ENCODE measurements at places on chromosomes 4 and X.

GRCh38 chr4:1802151-1802715 lies 9.1 kb downstream of the FGFR3 start:
- DNase-seq = no peak

DNA sequence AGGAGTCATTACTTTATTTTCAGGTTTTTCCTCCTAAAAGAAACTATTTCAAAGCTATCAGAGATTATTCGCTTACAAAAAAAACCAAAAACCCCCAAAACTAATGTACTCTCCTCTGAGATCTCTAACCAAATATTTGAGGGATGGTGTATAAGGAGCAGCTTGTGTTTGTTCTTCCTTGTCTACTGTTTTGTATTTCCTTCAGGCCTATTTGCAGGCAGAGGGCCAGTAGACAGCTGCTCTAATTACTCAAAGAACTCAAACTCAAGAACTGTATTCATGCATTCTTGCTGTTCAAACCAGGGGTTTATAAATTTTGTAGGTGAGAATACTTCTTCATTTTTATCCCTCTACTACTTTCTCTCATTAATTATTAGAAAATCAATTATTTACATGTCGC lies 51.3 kb downstream of the SH3RF1 start:
- DNase-seq = no peak

- DNase-seq = no peak
Observed at GRCh38 chr4:138330531-138330930, 88.4 kb upstream of the SLC7A11 start.

- no peak for DNase-seq
Observed at GRCh38 chr4:40289366-40290188, 45.6 kb upstream of the CHRNA9 start.

DNA sequence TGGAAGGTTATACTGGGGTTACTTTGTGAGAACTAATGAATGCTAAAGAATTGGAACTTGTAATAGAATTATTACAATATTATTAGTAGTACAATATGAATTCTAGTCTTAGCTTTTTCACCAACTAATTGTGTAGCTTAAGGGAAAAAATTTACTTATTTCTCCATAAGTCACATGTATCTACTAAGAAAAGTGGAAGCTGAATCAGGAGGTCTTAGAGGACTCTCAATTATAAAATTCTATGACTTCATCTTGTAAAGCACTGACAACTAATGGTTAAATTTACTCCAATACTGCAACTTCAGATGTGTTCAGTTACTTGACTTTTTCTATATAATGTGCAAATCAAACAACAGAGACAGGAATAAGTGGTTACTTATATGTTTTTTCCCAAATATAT lies 899 bp upstream of the TMPRSS11D start:
- DNase-seq = no peak

GRCh38 chr4:27008679-27009078 lies 148.0 kb downstream of the STIM2 start:
- DNase-seq = no peak

DNA sequence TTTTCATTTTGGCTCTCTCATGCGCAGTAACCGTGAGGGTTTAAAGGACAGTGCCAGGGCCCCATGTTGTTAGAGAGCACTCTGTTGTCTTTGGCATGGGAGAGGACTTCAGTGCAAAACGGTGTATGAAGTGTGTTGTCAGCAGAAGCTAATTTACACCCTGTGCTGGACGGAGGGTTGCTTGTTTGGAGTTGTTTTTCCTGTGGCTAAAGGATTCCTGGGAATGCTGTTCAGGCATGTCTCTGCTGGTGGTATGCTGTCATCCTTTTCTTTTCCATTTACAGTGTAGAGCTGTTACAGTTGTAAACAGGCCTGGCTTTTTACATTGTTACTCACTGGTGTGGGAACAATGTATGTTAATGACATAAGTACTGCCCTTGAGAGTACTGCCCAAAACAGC lies 206.3 kb downstream of the CBR4 start:
- no peak for DNase-seq

- DNase-seq = no peak
Observed at GRCh38 chr4:86554646-86555045, 39.5 kb upstream of the PTPN13 start.

- DNase-seq = no peak
Observed at GRCh38 chrX:63426519-63426918, 75.4 kb upstream of the SPIN4 start.

DNA sequence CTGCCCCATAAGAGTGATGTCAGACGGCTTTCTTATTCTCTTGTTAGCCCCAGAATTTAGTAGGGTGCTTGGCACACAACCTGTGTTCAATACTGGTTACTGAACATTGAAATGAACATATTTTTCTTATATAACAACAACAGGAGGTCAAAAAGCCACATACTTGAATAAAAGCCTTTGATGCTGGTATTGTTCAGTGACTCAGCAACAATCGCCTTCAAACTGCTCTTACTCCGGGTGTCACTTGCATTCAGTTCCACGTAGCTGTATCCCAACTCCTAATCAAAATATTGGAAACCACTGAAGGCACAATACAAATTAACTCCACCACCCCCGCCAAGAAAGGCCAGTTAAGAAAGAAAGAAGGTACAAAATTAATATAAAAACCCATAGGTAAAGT lies 61.5 kb downstream of the RFC1 start:
- DNase-seq = no peak

DNA sequence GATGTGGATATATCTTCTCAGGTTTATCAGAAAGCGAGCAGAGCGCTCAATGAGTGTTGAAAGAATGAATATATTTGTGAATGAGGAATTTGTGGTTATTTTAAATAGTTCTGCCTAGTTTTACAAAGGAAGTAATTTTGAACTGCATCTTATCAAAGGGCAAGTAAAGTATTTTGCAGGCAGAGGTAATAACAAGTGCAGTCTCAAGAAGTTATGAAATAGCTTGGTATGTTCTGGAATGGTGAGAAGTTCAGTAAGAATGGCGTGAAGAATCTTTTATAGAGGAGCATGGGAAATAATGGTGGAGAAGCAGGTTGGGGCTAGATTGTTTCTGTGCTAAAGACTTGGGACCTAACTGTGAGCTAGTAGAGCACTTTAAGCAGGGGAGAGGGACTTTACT lies 10.9 kb downstream of the TMA16 start:
- DNase-seq = no peak

DNA sequence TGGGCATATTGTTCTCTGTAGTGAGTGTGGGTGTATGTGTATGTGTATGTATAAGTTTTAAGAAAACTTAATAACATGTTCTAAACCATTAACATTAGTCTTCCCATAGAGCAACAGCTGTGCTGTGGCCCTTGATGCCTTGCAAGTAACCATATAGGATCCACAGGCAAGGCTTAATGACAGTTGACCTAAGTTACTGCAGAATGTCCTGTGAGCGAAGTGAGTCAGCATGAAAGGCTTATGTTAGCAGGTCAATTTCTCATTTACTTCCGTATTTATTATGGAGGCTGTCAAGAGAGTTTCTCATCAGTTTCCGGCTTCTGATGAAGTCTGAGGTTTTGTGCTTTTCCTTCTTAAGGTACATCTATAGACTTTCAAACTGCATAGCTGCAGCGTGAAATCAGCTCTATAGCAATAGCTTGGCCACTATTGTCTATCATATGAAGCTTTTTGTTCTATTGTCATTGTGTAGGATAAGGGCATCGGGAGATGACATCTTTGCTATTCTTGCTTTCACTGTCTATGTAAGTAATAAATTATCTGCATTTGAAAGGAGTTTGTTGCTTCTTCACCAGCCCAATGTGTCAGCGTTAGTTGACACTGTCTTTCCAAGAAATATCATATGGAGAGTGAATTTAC lies 1153.4 kb upstream of the AGA start:
- DNase-seq = no peak

Measured in GM12892 (cell line).